ENCODE measurements at places on chromosomes 11 and 22. TPM values are rescaled to one million over a fixed set of nuclear protein-coding genes. Genes with fewer than 3 reads are reported as not detected.

The PLAAT2 gene
- not detected for total RNA-seq

The CASP12 gene
- 0.26 TPM for total RNA-seq

The MN1 gene
- 7.4 TPM for total RNA-seq

The TSGA10IP gene
- not detected for total RNA-seq

The SLC35F2 gene
- total RNA-seq = 9.8 TPM

The MADD gene
- total RNA-seq = 15.4 TPM

The PANX2 gene
- total RNA-seq = 0.17 TPM

The PAAF1 gene
- total RNA-seq = 9.2 TPM

The OR52E6 gene
- not detected for total RNA-seq

All from fibroblast of lung (primary cell).